ENCODE measurements at places on chromosomes 1 and 21.

- DNase-seq, result no peak
Measured at GRCh38 chr1:242425232-242425631, 99.3 kb downstream of the PLD5 start.

- DNase-seq, result no peak
Measured at GRCh38 chr1:42450061-42450460, 5.8 kb downstream of the ZMYND12 start.

DNA sequence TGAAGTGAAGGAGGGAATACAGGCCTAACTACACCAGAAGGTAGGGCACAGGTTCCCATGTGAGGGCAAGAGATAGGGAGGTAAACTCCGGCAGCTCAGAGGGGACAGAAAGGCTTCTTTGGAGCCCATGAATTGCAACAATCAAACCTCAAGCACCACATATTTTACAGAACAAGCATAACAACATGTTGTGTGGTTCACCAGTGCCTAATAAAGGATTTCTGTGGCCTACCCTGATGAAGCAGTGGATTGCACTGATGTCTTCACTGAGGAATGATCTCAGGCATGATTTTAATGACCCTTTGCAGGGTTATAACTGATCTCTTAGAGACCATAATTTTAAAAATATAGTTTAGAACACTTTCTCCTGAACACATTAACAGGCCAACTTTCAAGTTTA, 77.4 kb downstream of the RUNX1 start:
- no peak for DNase-seq

- DNase-seq, result no peak
Measured at GRCh38 chr1:20071416-20071815, 1.4 kb downstream of the PLA2G5 start.

DNA sequence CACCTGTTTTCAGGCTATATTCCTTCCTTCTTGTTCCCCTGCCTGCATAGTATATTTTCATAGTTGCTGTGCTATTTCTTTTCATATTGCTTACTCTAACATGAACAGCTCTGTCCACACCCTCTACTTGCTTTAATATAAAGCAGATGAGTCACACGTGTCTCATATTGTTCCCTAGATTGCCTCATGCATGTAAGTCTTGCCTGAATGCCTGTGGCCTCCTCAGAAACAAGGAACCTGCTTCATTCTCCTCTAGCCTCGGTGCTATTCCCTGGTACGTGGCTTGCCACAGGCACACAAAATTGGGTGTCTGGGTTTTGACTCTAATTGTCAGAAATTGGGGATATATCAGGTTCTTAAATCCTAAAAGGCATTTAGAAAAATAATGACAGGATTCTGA, 16.5 kb upstream of the PKP1 start:
- DNase-seq, result peak; percentile 92
